Mesenchymal stem cell (in vitro differentiated cells and primary cell): ENCODE measurements at places on chromosomes 2 and 18.

GRCh38 chr18:1657876-1658275 lies 753.2 kb downstream of the ADCYAP1 start:
- no peaks in the 10 kb centered on the region for H3K36me3 ChIP-seq
- no peak overlapping the region for H3K4me3 ChIP-seq
- no peaks in the 10 kb centered on the region for H3K27me3 ChIP-seq
- DNase-seq, result no peak

DNA sequence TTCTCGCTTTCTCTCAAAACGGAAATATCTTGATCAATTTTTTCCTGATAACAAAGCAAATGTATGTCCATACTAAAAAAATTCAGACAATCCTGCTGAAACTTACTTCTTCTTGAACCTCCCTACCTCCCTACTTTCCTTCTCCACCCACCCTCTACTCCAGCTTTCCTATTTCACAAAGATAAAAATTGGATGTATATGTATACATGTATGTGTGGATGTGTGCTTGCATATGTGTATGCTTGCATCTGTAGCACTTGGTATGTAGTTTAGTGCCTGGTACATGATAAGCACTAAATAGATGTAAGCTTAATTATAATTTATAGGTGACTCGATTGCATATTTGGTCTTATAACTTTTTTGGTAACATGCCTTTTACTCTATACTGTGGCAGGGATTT lies 167.5 kb upstream of the ITGA4 start:
- H3K4me1 ChIP-seq, result no peaks in the 10 kb centered on the region
- no peak overlapping the region for H3K4me3 ChIP-seq
- H3K27ac ChIP-seq, result no peak overlapping the region
- no peaks in the 10 kb centered on the region for H3K27me3 ChIP-seq
- no peak for DNase-seq

- no peaks in the 10 kb centered on the region for H3K27me3 ChIP-seq
- H3K4me3 ChIP-seq, result no peak overlapping the region
- H3K27ac ChIP-seq, result no peak overlapping the region
- H3K36me3 ChIP-seq, result peaks cover 17% of the 10 kb centered on the region
- H3K4me1 ChIP-seq, result no peaks in the 10 kb centered on the region
- DNase-seq, result no peak
Observed at GRCh38 chr2:39264733-39265132, 21.0 kb upstream of the CDKL4 start.

DNA sequence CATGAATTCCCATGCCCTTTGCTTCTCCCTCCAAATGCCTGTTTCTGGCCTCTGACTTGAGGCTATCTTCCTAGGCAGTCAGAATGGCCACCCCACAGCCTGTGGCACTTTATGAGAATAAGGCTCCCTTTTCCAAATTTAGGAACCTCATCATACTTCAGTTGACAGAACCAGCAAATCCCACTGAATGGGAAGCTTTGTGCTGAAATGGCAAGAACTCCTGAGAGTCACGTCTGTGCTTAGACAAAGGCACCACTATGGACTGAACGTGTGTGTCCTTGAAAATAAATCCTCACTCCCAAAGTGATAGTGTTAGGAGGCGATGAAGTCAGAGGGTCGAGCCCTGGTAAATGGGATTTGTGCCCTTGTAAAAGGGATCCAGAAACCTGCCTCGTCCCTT lies 559.9 kb upstream of the SOX11 start:
- no peak overlapping the region for H3K27ac ChIP-seq
- H3K4me1 ChIP-seq, result peaks cover 4% of the 10 kb centered on the region
- H3K36me3 ChIP-seq, result peaks cover 3% of the 10 kb centered on the region

GRCh38 chr2:202736826-202737225 lies 102.1 kb downstream of the FAM117B start:
- H3K27me3 ChIP-seq, result no peaks in the 10 kb centered on the region
- no peak overlapping the region for H3K27ac ChIP-seq
- no peak for DNase-seq
- H3K4me1 ChIP-seq, result no peaks in the 10 kb centered on the region
- H3K36me3 ChIP-seq, result no peaks in the 10 kb centered on the region

DNA sequence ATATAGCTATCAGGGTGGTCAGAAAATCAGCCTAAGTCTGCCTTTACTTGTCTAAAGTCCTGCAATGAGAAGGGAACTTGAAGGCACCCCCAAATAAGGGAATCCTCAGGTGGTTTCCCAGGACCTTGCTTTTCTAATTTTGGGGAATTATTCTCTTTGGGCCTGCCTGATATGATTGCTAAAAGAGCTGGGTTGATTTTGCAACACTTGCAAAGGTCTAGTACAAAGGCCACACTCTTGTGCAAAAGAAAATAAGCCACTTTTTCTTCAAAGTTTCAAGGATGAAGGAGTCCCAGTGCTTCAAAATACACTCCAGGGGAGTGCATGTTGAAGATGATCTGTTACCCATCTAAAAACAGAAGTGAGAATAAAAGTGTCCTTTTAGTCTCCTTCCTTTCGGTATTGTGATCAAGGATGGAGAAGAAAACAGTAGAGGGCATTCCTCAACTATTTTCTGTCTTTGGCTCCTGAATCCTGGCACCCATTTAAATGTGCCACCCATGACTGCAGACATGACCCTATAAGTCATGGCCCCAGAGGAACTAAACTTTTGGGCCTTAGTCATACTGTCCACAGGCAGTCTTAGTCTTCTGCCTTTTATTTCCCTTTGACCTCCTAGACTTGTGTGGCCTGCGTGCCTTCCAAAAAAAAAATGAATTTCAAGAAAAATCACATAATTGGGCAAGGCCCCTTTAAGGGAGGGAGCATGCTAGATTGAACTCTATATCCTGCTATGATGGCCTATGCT lies 5.1 kb downstream of the SULT1C3 start:
- H3K4me3 ChIP-seq, result no peak overlapping the region
- no peak for DNase-seq
- H3K27me3 ChIP-seq, result no peaks in the 10 kb centered on the region
- H3K4me1 ChIP-seq, result no peaks in the 10 kb centered on the region

GRCh38 chr2:132953771-132954170 lies 283.8 kb upstream of the LYPD1 start:
- H3K4me3 ChIP-seq, result no peak overlapping the region
- no peaks in the 10 kb centered on the region for H3K27me3 ChIP-seq
- no peak for DNase-seq
- H3K4me1 ChIP-seq, result no peaks in the 10 kb centered on the region
- no peak overlapping the region for H3K27ac ChIP-seq

- no peaks in the 10 kb centered on the region for H3K36me3 ChIP-seq
- no peak overlapping the region for H3K4me3 ChIP-seq
- peaks cover 30% of the 10 kb centered on the region for H3K27me3 ChIP-seq
- H3K27ac ChIP-seq, result no peak overlapping the region
- H3K4me1 ChIP-seq, result no peaks in the 10 kb centered on the region
Observed at GRCh38 chr2:86301009-86301408, 36.4 kb downstream of the REEP1 start.

DNA sequence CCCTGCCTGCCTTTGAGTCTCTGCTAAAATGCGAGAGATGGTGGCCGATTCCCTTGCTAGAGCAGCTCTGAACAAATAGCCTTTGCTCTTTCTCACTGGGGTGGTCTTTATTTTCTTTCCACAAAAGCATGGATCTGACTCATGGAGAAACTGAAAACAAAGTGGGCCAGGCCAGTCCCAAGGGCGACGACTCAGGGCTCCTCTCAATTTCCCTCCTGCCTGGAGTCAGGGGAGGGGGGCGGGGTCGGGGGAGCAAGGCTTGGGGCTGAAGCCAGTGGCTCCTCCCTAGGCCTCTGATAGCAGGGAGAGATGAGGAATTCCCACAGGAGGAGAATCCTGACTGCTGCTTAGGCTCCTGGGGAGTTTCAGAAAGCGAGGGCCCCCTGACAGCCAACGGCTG lies 17.1 kb upstream of the IL1R2 start:
- H3K36me3 ChIP-seq, result no peaks in the 10 kb centered on the region
- H3K27ac ChIP-seq, result no peak overlapping the region
- H3K4me3 ChIP-seq, result no peak overlapping the region
- no peaks in the 10 kb centered on the region for H3K27me3 ChIP-seq

- peak overlapping the region; percentile 74 for H3K27ac ChIP-seq
- H3K4me1 ChIP-seq, result peaks cover 5% of the 10 kb centered on the region
- DNase-seq, result peak; percentile 8
Observed at GRCh38 chr2:177692783-177693269, 300.3 kb downstream of the AGPS start.

GRCh38 chr2:226575928-226576327 lies 223.7 kb downstream of the IRS1 start:
- no peaks in the 10 kb centered on the region for H3K36me3 ChIP-seq
- no peaks in the 10 kb centered on the region for H3K4me1 ChIP-seq
- H3K4me3 ChIP-seq, result no peak overlapping the region

DNA sequence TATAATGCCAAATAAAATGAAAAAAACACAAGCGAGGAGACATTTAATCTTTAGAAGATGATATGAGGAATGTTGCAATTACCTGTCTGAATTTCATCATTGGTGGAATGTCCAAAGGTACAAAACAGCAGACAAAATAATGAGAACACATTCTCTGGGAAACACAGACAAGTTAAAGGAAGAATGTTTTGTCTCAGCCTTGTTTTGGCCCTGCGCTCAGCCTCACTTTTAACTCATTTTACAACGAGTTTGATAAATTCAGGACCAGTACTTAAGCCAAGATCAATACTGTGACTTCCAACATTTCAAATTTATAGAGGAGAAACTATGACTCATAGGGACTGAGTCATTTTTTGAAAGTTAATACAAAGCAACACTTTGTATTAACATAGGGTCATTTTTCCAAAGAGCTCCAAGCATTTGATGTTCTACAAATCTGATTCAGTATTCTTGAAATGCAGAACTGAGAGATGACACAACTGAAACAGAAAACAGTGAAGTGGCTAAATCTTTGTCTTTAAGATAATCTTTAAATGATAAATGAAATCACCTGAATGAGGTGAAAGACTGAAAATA lies 833.2 kb upstream of the CHAC2 start:
- no peaks in the 10 kb centered on the region for H3K4me1 ChIP-seq
- peak overlapping the region; percentile 57 for H3K27ac ChIP-seq
- H3K36me3 ChIP-seq, result no peaks in the 10 kb centered on the region

- no peaks in the 10 kb centered on the region for H3K4me1 ChIP-seq
- H3K27ac ChIP-seq, result no peak overlapping the region
- H3K27me3 ChIP-seq, result peaks cover 15% of the 10 kb centered on the region
- H3K36me3 ChIP-seq, result no peaks in the 10 kb centered on the region
- no peak for DNase-seq
Observed at GRCh38 chr2:68423966-68424650, 43.0 kb downstream of the FBXO48 start.
